ENCODE measurements at places on chromosomes 2 and 18.

DNA sequence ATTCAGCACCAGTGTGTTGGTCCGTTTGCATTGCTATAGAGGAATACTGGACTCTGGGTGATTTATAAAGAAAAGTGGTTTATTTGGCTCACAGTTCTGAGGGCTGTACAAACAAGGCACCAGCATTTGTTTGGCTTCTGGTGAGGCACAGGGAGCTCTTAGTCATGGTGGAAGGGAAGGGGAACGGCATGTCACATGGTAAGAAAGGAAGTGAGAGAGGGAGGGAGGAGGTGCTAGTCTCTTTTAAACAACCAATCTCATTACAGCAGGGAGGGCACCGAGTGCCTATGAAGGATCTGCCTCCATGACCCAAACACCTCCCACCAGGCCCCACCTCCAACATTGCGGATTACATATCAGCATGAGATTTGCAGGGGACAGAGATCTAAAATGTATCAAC, 143.9 kb upstream of the DLX2 start:
- DNase-seq = peak; percentile 55

GRCh38 chr2:2018713-2019410, 274.5 kb upstream of the PXDN start:
- no peak for DNase-seq

DNA sequence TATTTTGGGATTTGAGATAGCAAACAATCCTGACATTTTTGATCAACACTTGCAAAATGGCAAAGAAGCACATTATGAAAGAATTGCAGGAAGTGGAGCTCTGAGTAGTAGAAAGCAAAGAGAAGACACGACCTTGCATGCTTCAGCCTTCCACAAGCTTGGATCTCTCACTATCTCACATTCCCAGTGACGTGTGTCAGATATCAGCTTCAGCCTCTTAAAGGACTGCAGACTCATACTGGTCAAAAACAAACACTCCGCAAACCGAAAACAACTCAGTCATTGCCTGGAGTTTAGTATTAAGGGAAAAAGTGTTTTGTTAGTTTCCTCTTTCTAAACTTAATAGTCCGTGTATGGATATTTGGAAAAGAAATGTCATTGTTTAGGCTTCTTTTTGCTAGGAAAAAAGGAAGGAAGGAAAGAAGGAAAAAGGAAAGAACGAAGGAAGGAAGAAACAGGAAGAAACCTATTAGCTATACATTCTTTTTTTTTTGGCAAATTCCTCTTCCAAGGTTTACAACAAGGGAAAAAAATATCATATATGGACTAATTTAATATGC, 32.6 kb upstream of the SLC40A1 start:
- peak; percentile 12 for DNase-seq

DNA sequence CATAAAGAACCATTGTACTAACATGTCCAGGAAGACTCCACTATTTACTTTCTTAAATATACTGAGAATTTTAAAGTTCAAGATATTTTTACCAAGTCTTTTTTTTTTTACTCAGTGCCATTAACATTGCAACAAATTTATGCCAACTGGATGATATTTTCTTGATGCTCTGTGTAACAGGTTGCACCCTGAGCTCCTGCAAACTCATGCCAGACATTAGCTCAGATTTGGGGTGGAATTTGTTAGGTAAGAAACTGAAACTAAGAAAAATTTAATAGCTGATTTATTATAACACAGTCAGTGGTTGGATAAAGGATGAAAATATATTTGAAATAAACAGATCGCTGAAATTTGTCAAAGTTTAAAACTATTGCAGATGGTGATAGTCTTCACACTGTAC, 228.6 kb upstream of the SPHKAP start:
- no peak for DNase-seq

GRCh38 chr2:179692610-179693009, 168.8 kb downstream of the ZNF385B start:
- DNase-seq = no peak

DNA sequence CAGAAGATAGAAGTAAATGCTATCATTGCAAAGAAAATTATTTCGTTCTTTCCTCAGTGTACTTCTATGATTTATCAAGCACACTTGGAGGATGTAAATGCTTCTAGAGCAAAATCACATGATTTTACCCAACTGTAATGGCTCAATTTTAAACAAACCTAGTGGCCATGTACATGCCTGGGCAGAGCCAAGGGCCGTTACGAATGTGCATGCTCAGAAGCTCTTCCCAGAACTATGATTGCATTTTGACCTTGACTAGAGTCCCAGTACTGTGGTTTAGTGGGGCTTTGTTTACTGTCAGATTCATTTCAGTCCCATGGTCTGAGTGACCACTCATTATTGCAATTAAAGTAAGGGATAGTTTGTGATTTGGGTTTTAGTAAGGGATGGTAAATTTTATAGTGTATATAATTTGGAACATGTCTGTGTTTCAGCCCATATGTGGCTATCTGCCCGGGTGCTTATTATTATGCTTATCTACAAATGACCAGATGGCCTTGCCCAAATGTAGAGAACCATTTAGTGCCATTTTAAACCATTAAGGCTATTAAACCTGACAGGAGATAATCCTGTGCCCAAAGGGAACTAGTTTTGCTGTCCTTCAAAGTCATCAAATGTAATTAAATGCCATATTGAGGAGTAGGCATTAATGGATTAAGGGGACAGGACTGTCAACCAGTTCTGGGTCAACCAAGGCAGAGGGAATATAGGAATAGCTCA, 239.1 kb downstream of the ICOS start:
- no peak for DNase-seq

GRCh38 chr18:47758000-47758399, 172.5 kb downstream of the SMAD2 start:
- DNase-seq = peak; percentile 29

GRCh38 chr2:15973481-15974401, 33.4 kb downstream of the MYCN start:
- no peak for DNase-seq

DNA sequence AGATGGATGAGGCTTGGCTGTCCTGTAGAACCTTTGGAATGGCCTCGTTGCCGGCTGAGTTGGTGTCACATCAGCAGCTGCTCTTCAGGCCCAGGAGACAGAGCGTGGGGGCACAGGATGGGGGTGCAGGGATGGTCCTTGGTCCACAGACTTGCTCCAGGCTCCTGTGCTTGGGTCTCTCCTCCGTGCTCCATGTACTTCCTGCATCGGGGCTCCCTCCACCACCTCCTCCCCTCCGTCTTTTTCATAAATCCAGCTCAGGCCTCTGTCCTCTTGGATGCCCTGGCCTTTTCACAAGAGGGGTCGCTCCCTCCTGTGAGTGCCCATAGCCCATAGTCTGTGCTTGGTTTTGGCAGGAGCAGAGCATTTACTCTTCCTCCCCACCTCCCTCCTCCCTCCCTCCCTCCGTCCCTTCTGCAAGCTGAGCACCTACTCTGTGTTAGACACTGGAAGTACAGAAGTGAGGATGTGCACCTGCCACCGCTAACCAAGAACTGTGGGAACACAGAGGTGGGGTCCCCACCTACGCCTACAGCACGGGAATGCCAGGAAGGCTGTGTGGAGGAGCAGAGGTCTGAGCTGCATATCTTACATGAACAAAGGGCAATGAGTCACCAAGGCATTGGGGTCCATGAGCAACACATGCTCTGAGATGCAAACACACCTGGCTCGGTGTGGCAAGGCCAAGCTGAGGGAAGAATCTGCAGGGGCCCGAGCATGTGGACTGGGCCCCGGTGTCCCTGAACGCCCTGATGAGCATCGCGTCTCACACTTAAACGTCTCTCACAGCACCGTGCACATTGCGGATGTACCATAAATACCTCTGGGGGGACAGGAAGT, 458.7 kb upstream of the HS6ST1 start:
- no peak for DNase-seq

- DNase-seq = peak; percentile 53
Measured at GRCh38 chr2:196170606-196171247, 651 bp downstream of the STK17B start.

DNA sequence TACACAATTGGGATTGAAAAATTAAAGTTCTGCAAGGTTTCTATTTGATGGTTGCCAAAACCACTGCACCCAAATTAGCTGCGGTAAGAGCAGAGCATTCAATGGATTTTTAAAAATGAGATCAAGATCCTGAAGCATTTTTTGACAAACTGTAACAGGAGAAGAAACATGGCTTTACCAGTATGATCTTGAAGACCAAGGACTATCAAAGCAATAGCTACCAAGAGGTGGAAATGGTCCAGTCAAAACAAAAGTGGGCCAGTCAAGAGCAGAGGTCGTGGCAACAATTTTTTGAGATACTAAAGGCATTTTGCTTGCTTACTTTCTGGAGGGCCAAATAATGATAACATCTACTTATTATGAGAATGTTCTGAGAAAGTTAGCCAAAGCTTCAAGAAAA, 186.8 kb downstream of the RDH14 start:
- DNase-seq = no peak

DNA sequence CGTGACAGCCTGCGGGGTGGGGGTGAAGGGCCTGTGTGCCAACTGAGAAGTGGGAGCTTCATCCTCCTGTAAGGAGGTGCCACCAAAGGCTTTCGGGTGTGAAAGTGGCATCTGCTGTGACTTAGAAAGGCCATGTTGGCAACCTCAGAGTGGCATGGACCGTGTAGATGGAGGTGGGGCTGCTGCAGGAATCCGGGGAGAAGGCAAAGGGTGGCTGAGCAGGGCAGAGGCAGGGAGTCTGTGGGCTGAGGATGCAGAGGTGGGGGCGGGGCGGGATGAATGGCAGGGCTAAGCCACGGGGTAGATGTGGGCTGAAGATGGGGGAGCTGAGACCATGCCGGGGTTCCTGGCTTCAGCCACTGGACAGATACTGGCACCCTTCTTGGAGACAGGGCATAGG, 28.2 kb downstream of the TOGARAM2 start:
- DNase-seq = no peak

DNA sequence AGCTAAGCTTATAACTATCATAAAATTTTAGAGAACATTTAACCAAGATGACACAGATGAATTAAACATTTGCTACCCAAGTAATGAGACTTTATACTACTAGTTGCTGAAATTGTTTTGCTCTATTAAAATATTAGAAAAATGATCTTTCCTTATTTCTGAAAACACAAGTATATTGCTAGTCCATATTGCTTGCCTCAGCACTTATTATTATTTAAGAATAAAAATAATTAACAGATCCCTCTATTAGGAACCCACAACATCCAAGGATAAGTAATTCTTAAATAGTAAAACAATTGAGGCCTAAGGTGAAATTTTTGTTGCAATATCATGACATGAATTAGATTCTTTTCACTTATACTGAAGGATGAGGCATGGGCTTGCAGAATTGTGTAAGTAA, 65.2 kb downstream of the CCDC148 start:
- no peak for DNase-seq

- no peak for DNase-seq
Measured at GRCh38 chr2:237280939-237281338, 133.0 kb downstream of the COL6A3 start.

- DNase-seq = no peak
Measured at GRCh38 chr2:54456612-54457322, 640 bp downstream of the SPTBN1 start.

GRCh38 chr2:137339051-137339450, 573.7 kb downstream of the THSD7B start:
- no peak for DNase-seq

- no peak for DNase-seq
Measured at GRCh38 chr2:85435220-85435958, 16.9 kb downstream of the SH2D6 start.

DNA sequence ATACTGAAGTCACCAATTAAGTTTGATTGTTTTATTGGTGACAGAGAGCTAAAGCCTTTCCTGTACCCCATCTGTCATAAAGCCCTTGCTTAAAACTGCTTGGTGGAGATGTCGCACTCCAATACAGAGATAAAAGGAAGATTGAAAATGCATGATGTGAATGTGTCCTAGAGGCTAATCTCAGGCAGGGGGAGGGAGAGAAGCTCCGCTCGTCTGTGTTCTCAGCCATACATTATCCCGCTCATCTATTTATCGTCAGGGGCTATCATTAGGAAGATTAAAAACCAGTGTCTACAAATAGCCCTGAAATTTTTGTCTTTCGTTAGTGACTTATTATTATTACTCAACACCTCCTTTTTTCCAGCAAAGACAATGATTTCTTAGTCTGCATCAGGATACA, 110.3 kb downstream of the CMPK2 start:
- no peak for DNase-seq

GRCh38 chr2:877747-878146, 72.9 kb upstream of the SNTG2 start:
- no peak for DNase-seq

GRCh38 chr2:65999103-65999502, 435.8 kb upstream of the MEIS1 start:
- no peak for DNase-seq

- DNase-seq = no peak
Measured at GRCh38 chr2:40317046-40317445, 134.8 kb downstream of the SLC8A1 start.

DNA sequence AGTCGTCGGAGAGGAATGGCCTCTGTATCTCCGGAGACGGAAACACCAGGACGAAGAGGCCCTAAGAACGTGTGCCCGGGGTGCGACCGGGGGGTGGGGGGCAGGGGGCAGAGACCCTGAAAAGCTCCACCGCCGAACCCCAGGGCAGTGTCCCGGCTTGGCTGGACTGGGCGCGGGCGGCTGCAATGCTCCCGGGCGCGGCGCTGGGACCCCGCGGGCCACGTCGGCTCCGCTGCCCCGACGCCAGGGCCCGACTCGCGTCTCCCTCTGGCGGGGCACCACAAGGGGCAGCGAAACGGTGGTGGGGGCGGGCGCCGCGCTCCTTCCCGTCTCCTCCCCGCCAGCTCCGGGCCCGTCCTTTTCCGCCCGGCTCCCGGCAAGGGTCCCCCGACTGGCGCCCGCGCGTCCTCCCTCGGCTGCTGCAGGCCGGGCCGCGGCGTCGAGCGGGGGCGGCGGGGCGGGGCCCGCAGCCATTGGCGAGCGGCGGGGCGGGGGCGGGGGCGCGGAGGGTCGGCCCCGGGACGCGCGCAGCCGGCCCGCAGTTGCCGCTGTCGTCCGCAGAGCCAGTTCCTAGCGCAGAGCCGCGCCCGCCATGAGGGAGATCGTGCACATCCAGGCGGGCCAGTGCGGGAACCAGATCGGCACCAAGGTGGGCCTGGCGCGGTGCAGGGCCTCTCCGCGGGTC, at the start of gene TUBB6:
Gene TUBB6 (plus strand): TSS at position 541 of the 685 bp plus-strand sequence. CDS start 52 bp downstream, at position 593.
- peak; percentile 87 for DNase-seq

- peak; percentile 49 for DNase-seq
Measured at GRCh38 chr2:126828491-126828890, 70.2 kb upstream of the TEX51 start.

GRCh38 chr2:28674062-28674712, 77.4 kb upstream of the PPP1CB start:
- DNase-seq = no peak

- DNase-seq = no peak
Measured at GRCh38 chr2:174545240-174545639, 52.4 kb downstream of the WIPF1 start.

Data from inflammatory macrophage treated with lipopolysaccharide for 4 hours (primary cell).